ENCODE measurements at places on chromosomes 4 and X.

DNA sequence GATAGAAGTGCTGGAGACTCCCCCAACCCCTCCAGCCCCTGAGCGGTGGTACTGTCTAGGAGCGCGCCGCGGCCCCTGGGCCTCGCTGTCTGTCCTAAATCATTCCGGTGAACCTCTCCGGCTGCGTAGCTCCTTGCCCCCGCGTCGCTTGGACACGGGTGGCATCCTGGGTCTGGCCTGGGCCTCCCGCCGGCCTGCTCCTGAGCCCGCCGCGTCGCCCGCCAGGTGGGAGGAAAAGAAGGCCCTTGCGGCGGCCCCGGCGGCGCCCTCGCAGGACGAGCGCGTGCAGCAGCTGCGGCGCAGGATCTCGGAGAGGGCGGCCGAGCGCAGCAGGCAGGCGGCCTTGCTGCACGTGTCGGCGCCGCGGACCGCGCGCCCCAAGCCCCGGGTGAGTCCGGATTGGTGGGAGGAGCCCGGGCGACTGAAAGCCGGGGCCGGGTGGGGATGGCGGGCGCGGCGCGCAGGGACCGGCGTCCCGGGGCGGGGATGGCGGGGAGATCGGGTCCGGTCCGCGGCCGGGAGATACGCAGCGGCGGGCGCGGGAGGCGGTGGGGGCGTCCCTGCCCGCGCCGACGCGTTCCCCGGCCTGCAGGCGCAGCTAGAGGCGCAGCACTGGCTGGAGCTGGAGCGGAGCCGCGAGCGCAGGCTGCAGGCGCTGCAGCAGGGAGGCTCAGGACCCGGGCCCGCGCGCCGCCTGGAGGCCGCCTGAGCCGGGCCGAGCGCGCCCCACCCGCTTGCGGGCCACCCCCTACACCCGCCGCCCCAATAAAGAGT, 6.5 kb upstream of the RNF4 start:
- peak; percentile 83 for DNase-seq

DNA sequence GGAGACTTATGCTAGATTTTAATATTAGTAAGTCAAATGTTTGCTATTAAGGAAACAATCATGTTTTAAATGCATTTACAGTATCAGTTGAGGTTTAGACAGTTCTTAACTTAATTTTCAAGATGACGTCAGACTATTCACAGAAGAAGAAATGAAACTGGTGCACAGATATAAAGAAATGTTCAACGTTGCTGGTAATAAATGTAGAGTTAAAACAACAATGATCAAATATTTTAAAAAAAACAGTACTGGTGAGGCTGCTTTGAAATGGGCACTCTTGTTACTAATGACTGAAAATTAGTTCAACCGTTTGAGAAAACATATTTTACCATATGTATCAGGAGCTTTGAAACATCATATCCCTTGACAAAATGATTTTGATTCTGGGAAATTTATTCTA, 44.2 kb downstream of the ABHD18 start:
- DNase-seq = no peak

DNA sequence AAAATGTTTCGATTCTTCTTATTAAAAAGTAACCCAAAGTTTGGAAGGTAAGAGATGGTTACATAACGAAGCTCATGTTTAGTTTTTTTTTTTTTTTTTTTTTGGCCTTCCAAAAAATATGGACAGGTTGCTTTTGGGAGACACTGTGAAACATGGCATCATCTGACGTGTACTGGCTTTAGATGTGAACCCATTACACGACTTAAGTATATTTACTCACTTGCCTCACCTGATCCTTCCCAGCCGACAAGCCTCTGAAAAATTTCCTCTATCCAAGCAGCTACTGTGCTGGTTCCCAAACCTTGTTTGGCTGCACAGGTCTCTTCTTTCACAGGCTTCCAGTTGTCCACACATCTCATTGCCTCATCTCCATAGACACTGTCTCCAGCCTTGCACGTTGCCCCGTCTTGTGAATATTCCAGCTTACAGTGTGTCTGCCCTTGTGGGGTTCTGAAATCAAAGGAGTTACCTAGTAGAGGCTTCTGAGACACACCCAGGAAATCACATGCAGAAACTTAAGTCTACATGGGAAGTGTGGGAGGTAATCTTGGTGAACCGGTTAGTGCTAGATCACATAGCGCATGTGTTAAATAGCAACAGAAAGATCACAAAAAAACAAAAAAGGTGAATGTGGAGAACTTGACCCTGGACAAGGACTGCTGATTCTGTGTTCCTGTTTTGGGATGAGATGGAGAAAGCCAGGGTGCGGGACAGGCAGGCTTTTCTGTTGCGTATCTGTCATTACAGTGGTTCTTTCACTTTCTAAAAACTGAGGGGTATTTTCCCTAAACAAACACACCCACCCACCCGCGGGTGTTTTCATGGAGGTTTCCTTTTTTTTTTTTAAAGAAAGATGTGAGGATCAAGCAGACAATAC, 328.6 kb downstream of the ARHGAP10 start:
- no peak for DNase-seq

DNA sequence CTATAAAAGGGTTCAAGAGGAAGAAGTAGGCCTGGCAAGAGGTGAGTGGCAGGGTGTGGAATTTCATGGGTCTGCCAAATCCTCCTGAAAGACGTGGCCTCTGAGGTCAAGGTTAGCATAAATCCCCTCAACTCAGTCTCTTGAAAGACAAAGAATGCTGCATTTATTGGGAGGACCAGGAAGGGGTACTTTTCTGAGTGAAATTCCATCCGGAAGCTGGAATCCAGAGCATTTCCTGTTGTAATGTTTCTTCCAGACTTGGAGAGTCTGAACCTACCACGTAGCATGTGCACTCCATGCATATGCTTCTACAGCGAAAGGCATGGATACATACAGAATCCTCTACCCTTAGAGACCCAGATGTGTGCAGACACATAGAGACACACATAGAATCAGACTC, 13.4 kb upstream of the FGD1 start:
- no peak for DNase-seq

DNA sequence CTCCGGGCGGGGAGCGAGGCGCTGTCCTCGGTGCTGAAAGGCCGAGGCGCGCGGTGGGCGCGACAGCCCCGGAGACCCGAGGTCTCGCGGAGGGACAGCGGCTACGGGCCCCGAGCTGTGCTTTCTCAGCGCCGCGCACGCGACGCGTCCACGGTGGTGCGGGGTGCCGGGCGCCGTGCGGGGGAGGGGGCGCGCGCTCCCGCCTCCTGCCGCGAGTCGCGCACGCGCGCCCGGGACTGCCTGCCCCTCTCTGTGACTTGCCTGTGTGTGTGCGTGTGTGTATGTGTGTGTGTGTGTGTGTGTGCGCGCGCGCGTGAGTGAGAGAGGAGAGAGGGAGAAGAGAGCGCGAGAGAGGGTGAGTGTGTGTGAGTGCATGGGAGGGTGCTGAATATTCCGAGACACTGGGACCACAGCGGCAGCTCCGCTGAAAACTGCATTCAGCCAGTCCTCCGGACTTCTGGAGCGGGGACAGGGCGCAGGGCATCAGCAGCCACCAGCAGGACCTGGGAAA, at the start of gene GRIA2:
Gene GRIA2, plus strand, starts transcription at position 358 of the 511 bp plus-strand sequence. CDS start 315 bp downstream, outside the sequence.
- peak; percentile 87 for DNase-seq

DNA sequence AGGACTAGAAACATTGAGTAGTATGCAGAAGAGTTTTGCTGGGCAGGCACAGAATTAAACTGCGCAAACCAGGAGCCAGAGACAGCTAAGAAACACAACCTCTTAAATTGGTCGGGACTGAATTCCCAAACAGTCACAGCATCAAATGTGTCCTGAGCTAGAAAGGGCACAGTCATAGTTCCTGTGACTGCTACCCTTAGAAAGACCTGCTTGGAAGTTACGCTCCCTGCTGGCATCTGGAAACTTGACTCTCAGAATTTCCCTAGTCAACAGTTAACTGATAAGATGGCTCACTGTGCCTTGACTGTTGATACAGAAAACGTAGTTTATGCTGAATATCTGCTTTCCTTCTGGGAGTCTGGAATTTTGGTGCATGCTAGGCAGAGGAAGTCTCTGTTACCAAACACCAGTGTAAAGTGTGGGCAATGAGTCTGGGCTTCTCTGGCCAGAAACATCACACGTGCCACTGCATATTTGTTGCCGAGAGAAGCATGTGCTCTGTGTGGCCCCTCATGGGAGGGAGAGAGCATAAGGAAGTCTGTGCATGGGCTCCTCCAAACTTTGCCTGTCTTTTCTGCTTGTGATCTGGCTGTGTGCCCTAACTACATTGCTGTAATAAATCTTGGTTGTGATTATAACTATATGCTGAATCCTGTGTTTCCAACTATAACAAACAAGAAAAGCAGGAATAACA, 11.6 kb upstream of the EOLA2 start:
- DNase-seq = no peak

DNA sequence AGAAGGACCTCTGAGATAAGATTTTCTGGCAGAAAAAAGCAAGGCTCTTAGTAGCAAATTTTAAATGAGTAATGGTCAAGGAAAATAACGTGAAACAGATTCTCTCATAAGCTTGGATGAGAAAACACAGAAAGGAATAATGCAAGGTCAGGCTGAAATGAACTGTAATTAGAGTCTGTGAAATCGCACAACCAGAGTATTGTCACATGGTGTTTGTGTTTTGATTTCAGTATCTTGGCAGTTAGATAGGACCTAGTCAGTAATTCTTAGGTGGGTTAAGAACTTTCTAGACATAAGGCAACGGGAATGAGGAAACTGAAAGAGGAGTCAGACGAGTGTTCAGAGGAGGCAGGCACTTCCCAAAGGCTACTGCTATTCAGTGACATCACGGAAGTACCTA, 34.6 kb downstream of the LIMCH1 start:
- DNase-seq = no peak

DNA sequence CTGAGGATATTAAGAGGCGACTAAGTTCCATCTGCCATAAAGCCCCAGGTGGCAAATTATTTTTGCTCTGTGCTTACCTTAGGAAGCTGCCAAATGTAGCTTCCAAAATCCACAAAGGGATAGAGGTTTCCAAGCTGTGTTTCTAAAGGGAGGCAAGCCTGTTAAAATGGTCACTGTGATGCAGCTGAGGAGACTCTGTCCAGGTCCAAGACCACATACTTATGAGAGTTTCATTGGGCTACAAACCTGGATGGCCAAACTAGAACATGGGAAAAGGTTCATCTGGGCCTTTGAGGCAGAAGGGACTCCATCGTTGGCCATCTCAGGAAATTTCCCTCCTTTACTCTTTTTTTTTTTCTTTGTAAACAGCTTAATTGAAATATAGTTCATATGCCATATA, 306.9 kb upstream of the FGF13 start:
- DNase-seq = no peak

- no peak for DNase-seq
Observed at GRCh38 chr4:66328803-66329574, 658.7 kb upstream of the EPHA5 start.

GRCh38 chr4:168710353-168710946, 213.6 kb downstream of the PALLD start:
- DNase-seq = peak; percentile 59

DNA sequence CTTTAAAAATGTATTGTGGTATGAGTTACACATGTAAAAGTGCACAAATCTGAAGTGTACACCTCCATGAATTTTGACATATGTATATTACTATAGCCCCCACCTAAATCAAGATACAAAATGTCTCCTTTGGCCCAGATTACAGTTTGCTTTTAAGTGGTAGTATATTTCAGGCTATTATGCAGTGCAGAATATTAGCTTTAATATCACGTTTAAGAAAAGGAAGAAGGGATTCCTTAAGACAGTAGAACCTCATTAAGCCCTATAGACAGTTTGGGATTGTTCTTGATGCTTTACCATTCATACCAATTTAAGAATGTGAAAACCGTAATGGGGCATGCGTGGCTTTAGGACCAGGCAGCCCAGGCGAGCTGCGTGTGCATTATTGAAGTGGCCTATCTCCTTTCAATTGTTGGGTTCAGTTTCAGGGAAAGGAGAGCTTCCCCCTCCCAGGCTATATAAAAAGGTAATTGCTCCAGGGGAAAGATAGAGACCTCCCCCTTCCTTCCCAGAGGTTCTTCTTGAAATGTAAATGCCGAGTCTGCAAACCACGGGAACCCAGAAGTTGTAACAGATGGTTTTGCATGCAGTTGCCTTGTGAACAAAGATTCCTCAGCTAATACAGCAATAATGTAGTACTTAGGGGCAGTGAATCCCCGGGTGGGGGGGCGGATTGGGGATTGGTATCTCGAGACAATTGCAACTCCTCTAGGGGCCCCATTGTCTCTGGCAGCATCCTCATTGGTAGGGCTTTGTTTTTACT, 106.1 kb downstream of the UCHL1 start:
- DNase-seq = peak; percentile 38

- no peak for DNase-seq
Observed at GRCh38 chrX:153953892-153954557, 9.6 kb upstream of the RENBP start.

DNA sequence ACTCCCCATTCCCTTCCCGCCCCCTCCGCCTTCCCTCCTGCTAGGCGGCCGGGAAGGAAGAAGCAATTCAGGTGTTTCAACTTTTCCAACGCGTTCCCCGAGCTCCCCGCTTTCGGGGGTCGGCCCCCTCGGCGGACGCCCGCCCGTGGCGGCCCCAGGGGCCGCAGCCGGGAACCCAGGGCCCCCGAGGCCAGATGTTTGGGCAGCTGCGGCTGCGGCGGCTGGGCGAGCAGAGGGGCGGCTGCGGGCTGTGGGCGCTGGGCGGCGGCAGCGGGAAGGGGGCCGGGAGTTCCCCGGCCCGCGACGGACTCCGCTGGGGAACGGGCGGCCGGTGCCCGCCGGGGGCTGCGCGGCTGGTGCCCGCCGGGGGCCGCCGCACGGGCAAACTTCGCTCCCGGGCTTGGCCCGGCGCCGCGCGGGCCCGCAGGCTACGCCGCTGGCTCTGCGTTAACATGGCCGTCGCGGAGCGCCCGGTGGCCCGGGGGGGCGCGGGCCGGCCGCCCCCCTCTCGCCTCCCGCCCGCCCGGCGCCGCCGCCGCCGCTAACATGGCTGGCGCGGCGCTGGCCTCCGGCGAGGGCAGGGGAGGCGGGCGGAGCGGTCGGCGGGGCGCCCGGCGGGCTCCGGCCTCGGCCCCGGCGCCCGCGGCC, 510 bp downstream of the HMGB3 start:
- DNase-seq = no peak

DNA sequence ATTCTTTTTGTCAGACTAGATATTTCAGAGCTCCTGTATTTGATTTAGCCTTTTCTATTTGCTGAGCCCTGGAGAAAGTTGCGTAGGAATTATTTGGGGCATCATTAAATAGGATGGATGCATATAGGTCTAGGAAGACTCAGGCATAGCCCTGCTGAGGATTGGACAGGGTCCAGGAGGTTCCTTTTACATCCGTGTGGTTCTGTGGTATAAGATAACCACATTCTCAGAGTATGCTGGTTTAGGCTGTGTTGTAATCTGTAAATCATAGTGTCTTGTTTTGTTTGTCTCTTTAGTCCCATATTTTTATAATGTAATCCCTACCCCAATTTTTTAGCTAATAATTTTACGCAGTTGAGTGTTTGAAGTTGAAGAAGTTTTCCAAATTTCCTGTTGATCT, 513.7 kb downstream of the RPA4 start:
- DNase-seq = no peak

DNA sequence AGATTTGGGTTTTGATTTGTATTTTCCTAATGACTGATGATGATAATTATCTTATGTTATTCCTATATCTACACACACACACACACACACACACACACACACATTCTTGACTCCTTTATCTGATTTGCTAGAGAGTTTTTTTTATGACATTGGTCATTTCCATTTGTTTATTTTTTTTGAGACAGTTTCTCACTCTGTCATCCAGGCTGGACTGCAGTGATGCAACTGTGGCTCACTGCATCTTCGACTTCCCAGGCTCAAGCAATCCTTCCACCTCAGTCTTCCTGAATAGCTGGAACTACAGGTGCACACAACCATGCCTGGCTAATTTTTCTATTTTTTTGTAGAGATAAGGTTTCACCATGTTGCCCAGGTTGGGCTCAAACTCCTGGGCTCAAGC, 6.7 kb downstream of the ZNF81 start:
- DNase-seq = no peak
